ENCODE measurements at places on chromosomes 3 and 15. TPM values are rescaled to one million over a fixed set of nuclear protein-coding genes. Genes with fewer than 3 reads are reported as not detected.

Gene AHSG
- total RNA-seq: not detected

Gene ITPKA
- 0.77 TPM for total RNA-seq

Gene PGBD4
- 1.2 TPM for total RNA-seq

Gene GABRB3
- 98.2 TPM for total RNA-seq

Gene TMEM108
- total RNA-seq: 3.5 TPM

Gene A4GNT
- not detected for total RNA-seq

Gene MELTF
- total RNA-seq: 8.8 TPM

Gene DNASE1L3
- total RNA-seq: not detected

Gene SLC24A5
- not detected for total RNA-seq

Gene ADGRG7
- not detected for total RNA-seq

Gene PPM1M
- total RNA-seq: 7.4 TPM

Gene PIF1
- total RNA-seq: 64.0 TPM

Gene SCN11A
- total RNA-seq: 0.17 TPM

Gene ABHD10
- total RNA-seq: 28.4 TPM

Gene RIOX2
- 15.5 TPM for total RNA-seq

Gene AGBL1
- total RNA-seq: not detected

Gene GATA2
- 2.7 TPM for total RNA-seq

Gene SEMA5B
- total RNA-seq: 9.4 TPM

Gene RARB
- total RNA-seq: 0.22 TPM

Gene SLC22A14
- total RNA-seq: not detected

Gene ARPIN
- 5.5 TPM for total RNA-seq

Gene MB21D2
- total RNA-seq: 20.8 TPM

Gene GPR156
- 1.4 TPM for total RNA-seq

Gene CISH
- total RNA-seq: 1.7 TPM

Gene NRROS
- total RNA-seq: 2.8 TPM

Gene THOC7
- 71.4 TPM for total RNA-seq

Gene FSD2
- total RNA-seq: not detected

Gene USP3
- total RNA-seq: 14.2 TPM

Gene HRG
- not detected for total RNA-seq

Gene ROPN1B
- total RNA-seq: not detected

Gene CAV3
- not detected for total RNA-seq

Gene CHL1
- 0.04 TPM for total RNA-seq

Gene LMAN1L
- not detected for total RNA-seq

Gene MUC4
- total RNA-seq: 1.2 TPM

Gene ATP13A4
- 0.13 TPM for total RNA-seq

Gene TRANK1
- 5.9 TPM for total RNA-seq

Gene CFAP91
- total RNA-seq: 2.2 TPM

Gene MORC1
- not detected for total RNA-seq

Gene CA12
- total RNA-seq: 0.68 TPM

Gene RAD18
- 27.8 TPM for total RNA-seq

Gene MTHFS
- 36.9 TPM for total RNA-seq

Gene RTP3
- total RNA-seq: not detected

Gene TRIM59
- total RNA-seq: 47.6 TPM

Gene GP5
- not detected for total RNA-seq

Gene LNP1
- total RNA-seq: 4.1 TPM

Gene PPIB
- 435 TPM for total RNA-seq

Gene PLA2G4E
- not detected for total RNA-seq

Gene PHLDB2
- 13.2 TPM for total RNA-seq

Gene TTLL13
- not detected for total RNA-seq

Gene SEMA3G
- total RNA-seq: 2.4 TPM

Gene SLC7A14
- total RNA-seq: 0.42 TPM

Gene STAB1
- total RNA-seq: 0.90 TPM

Gene CNTN4
- total RNA-seq: 1.6 TPM

Gene ANKRD34C
- not detected for total RNA-seq

Gene GRK7
- not detected for total RNA-seq

Gene SLC28A2
- not detected for total RNA-seq

Gene SUSD5
- 4.5 TPM for total RNA-seq
